ENCODE measurements at places on chromosomes 16 and 17.

DNA sequence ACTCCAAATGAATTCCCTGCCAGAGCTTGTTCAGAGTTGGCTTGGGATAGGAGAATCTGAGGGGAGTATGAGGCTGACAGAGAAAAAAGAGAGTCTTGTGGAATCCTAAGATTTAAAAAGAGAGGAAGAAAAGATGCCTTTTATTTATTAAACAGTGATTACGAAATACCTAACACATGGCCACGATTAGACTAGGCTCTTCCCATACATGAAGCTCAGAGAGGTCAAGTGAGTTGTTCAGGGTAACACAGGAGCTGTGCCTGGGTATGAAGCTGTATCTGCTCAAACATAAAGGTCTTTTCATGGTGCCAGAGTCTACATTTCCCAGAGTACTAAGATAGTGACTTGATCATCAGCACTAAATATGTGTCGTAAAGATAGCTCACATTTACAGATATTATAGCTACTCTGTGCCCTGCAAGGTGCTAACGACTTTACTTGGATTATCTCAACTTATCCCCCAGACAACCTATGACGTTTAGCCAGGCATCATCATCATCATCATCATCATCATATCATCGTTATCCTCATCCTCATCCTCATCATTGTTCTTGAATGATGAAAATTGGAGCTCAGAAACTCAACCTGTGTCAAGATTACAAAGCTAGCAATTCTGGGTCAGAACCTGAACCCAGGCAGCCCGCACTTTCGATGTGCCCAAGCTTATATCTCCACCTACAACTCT is 500.8 kb downstream of the NPIPA7 start:
- no peak for DNase-seq

- no peak for DNase-seq
These were observed 52.8 kb downstream of the CDH11 start for GRCh38 chr16:65069065-65069464.

DNA sequence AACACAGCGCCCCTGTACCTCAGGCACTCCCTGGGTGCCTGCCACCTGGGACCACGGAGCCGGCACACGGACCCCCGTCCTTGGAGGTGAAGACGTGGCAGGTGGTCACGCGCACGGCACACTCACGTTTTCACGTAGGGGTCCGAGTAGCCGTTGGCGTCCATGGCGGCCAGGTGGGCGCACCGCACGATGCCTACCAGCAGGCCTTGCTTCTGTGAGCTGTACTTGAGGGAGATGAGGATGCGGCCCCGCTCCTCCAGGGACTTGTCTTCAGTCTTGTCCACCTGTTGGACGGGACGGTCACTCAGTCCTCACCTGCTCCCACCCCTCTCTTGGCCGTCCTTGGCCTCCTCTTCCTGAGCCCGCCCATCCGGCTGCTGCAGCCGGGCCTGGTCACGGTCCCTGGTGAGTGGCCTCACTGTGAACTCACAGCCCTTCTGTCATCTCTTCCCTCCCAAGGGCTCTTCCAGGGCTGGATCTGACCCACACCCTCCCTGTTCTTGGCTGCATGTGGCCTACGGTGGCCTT is 18.8 kb downstream of the SCGB1C2 start:
- no peak for DNase-seq

DNA sequence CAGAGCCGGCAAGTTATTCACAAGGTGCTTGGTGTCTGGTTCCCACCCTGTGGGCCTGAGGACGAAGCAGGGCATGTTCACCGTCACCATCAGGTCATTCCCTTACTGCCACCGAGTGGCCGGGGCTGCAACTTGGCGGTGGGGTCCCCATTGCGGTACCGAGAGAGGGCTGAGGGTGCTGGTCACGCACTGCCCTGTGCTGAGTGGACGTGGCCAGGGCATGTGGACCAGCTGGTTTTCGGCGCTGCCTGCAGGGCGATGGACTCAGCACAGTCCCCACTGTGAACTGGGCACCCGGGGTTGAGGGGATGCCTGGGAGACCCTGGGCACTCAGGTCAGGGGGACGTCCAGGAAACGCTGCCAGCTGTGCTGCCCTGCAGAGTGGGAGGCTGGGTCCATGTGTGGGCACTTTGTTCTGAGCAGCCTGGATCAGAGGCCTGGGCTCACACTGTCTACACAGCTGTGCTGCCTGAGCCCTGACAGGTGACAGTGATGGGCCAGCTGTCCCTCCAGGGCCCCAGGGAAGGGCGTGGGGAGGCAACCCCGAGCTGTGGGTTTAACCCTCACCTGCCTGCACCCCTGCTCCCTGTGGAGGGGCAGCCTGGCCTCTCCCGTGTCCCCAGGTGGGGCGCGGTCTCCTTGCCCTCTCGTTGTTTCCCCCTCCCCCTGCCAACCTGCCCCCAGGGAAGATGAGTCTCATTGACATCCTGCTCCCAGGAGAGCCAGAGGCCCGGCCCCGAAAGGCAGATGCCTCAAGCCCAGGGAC is 39.3 kb upstream of the GNG13 start:
- DNase-seq, result no peak

GRCh38 chr16:15829460-15829859 is 27.4 kb downstream of the MYH11 start:
- DNase-seq, result no peak

DNA sequence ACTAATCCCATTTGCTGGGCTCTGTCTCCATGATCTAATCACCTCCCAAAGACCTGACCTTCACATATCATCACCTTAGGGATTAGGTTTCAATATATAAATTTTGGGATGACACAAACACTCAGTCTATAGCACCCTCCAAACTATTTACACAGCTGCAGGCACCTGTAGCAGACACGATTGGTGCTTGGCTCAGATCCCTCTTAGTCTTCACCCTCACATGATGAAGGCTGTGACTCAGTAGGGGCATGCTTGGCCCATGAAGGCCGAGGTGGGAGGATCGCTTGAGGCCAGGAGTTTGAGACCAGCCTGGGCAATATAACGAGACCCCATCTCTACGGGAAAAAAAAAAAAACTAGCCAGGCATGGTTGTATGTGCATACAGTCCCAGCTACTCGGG is 73.5 kb downstream of the HS3ST2 start:
- no peak for DNase-seq

- DNase-seq, result no peak
These were observed 36.9 kb downstream of the YPEL2 start for GRCh38 chr17:59368218-59368857.

- peak; percentile 69 for DNase-seq
These were observed 23.8 kb downstream of the SPHK1 start for GRCh38 chr17:76408037-76408849.

Data from activated CD4-positive, CD25-positive, alpha-beta regulatory T cell treated with anti-CD3 and anti-CD28 coated beads, Interleukin-2, amount 50 U/mL, for 72 hours (primary cell).